ENCODE measurements at places on chromosomes 5 and 9.

DNA sequence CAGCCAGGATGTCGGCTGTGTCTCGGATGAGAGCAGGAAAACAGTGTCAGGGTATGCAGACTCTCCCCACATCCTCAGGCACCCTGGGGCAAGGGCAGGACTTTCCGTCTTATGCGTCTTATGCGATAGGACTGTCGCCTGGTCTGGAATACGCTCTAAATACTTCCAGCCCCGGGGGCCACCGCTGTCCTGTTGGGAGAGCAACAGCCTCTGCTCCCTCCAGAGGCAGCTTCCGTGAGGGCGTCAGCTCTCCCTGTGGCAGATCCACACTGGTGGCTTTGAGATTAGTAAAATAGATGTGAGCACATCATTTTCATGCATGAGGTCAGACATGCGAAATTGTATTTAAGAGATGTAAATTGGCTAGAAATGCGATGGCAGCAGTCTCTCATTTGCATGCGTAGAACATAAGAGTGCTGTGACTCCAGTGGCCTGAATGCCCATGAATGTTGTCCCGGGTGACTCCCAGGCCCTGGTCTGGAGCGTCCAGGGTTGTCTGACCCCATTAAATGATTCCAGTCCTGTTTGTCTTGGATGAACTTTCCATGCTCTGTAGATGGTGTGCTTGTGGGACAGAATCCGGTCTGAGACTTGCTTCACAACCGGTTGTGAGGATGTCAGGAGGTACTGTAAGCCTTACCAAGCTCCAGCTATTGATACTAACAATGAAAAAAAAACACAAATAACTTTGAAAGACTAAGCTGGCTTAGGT is 228.2 kb downstream of the SYK start:
- DNase-seq: no peak

- DNase-seq: no peak
Measured at GRCh38 chr5:156623381-156624040, 226.6 kb upstream of the PPP1R2B start.

DNA sequence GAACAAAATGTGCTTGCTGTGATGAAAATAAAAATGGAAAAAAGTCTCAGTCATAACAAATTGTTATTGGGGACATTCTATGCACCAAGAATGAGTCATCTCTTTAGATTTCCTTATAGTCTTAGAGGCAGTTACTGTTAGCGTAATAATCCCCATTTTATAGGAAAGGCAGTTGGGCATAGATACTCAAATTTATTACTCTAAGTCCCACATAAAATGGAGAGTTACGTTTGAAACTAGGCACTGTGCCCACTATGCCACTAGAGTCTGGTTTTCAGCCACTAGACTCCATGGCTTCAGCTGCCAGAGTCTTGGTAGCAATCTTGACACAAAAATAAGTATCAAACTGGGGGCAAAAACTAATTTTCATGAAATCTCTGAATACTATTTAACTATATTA is 317.9 kb upstream of the MEF2C start:
- DNase-seq: no peak

- no peak for DNase-seq
Measured at GRCh38 chr9:88270413-88270812, 117.8 kb upstream of the SPIN1 start.

DNA sequence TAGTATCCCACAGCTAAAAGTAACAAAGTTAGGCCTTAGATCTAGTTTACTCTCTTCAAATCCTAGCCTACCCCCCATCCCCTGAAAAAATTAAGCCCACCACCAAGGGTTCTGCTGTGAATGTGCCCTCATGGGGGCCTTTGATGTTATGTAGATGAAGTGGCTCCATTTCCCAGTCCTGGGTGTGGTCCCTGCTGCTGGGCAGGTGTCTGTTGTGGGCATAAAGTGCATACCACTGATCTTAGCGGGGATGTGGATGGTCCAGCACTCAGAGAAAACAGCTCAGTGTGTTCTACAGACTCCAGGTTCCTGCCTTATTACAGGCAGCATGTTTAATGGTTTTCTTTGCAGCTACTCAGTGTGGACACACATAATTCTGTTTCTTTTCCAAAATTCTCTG is 1.9 kb downstream of the PCBD2 start:
- DNase-seq: no peak

GRCh38 chr9:131943351-131943841 is 136.3 kb downstream of the MED27 start:
- DNase-seq: no peak

DNA sequence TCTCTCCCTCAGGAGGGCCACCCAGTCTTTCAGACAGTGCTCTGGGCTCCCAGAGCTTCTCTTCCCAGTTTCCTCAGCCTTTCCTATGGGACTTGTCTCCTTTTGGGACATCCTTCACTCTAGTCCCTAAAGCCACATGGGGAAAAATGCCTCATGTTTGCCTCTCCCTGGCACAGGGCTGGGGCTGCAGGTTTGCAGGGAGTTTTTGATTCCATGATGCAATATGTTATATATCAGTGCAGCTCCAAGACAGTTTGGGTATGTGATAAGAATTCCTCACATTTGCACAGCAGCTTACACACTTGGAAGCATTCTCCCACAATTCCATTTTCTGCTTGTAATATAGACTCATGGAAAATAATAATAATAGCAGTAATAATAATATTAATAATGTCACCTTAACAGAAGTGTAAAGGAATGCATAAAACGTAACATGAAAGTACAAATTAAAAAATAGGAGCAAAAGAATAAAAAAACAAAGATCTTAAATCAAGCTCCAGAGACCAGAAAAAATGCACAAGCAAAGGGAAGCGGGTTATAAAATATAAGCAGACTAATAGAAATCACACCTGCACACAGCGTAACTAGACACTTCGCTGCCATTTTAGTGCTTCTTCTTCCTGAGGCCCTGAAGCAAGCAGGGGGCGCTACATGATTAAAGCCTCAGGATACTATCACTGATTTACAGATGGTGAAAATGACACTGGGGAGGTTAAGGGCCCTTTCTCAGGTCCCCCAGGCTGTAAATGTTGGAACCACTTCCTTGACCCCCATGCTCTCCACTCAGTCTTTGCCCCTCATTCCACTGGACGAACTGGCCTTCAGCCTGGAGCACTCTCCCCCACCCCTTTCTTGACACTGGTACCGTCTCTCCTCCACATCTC is 70.0 kb upstream of the IL17B start:
- DNase-seq: no peak

DNA sequence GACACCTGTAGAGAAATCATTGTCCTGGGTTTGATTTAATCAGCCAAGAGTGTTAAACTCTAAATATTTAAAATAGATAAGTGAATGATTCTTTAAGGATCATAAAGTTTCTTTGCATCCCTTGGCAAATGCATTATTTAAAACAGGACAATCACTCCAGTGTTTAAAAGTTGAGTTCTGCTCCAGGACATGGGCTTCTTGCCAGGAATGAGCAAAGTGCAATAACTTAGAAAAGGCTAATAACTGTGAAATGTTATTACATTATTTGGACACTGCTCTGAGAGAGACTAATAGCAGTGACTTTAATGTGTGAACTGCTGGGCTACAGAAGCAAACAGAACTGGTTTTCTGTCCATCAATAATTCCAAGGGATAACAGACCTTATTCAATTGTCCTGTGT is 283.3 kb downstream of the GABRB2 start:
- DNase-seq: no peak

DNA sequence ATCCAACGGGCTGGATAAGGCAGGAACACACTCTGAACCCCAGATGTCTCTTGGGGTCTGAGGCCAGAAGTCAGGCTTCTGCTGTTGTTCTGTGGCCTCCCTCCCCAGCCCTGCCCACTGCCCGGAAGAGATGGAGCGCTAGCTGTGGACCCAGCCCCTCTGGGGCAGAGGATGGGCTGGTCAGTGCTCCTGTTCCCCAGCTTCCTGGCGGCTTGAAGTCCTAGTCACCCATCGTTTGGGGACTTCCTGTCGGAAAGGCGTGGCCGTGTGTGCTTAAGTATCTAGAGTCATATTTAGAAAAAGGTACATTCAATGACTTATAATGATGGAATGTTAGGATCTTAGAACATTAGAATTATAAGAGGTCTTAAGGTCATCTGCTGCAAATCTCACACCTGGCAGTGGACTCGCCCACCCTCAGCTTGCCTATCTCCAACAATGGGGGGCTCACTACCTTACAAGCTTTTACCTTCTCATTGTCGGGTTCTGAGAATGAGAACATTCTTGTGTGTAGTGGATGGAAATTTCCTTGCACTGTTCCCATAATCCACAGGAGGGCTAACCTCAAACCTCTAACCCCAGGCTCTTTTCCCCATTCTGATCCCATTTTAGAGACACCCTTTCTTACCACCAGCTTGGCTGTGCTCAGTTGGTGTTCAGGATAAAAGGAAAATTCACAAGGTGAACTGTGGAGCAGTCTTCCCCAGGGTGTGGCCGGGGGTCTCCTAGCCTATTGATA is 13.4 kb upstream of the AIF1L start:
- no peak for DNase-seq

GRCh38 chr5:176547802-176548201 is 1.3 kb upstream of the CDHR2 start:
- DNase-seq: no peak

DNA sequence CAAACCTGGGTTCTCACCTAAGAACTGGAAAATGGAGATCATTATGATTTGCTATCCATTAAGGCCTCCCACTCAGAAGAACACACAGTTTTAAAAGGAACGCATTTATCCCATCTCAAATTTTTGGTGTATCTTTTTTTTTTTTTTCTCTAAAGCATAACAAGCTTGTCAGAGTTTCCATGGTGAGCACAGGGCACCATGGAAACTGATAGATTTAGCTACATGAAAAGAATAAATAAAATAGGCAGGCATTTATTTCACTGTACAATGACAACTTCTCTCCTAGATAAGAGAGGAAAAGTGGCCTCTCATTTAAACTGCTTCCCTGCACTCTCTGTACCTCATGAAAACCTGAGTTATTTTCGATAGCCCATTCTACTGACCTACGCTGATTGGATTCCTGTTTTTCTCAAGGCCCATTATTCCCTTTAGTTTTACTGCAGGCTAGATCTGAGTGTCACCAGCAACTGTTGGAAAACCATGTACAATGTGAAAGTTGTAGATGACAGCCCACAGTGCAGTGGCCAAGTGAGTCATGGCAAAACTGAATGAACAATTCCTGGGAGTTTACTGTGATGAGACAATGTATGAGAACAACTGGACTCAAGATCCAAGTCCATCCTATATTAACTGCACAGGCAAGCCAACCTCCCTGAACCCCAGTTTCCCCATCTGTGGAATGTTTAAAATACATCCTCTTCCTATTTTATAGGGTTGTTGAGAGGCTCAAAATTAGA is 4.3 kb upstream of the GDA start:
- DNase-seq: no peak

All from CD8-positive, alpha-beta memory T cell (primary cell).